ENCODE measurements at places on chromosomes 6 and 20.
A peak's percentile ranks its signal among the peaks of the same experiment; 100 is the strongest.

DNA sequence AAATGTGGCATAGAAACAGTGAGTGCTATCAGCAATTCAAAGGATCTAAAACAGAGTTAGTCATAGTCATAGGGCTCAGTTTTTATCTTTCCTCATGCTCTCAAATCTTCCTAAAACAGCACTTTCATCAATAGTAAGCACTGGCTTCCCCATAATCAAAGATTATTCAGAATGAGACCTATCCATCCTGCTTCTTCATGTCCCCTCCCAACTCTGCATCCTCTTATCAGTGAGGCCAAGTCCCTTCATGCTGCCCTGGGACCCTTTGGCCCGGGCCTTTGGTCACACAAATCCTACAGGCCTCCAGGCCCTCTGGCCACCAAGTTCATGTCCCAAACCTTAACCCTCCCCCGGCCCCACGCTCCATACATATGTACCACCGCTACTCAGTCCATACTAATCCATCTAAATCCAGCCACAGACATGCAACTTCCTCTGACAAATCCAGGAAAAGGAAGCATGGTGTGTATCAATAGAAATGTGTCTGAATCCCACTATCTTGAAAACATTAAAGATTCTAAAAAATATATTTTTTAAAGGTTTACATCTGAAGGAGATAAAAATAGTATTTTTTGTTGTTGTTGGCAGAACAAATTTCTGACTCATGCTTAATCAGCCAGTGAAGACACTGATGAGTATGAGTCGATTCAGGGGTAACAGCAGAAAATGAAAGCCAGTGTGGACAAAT lies 143.5 kb downstream of the PDE7B start:
- DNase-seq, result no peak

- no peak for DNase-seq
Observed at GRCh38 chr6:165545806-165546205, 117.2 kb downstream of the PDE10A start.

DNA sequence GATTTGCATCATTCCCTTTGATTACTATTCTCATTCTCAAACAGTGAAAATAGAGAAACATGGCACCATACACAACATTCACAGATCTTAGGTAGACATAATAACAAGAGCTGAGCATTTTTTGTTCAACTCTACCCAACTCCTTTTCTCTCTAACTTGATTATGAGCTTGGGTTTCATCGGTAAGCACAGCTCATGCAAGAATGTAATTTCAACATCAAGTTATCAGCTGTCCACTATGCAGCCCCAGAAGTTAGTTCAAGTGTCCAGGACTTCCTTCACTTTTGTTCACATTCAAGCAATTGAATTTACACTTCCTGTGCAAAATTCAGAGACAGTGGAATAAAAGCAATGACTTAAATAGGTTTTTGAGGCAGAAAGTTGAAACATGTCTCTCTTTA lies 297.7 kb upstream of the SASH1 start:
- no peak for DNase-seq

DNA sequence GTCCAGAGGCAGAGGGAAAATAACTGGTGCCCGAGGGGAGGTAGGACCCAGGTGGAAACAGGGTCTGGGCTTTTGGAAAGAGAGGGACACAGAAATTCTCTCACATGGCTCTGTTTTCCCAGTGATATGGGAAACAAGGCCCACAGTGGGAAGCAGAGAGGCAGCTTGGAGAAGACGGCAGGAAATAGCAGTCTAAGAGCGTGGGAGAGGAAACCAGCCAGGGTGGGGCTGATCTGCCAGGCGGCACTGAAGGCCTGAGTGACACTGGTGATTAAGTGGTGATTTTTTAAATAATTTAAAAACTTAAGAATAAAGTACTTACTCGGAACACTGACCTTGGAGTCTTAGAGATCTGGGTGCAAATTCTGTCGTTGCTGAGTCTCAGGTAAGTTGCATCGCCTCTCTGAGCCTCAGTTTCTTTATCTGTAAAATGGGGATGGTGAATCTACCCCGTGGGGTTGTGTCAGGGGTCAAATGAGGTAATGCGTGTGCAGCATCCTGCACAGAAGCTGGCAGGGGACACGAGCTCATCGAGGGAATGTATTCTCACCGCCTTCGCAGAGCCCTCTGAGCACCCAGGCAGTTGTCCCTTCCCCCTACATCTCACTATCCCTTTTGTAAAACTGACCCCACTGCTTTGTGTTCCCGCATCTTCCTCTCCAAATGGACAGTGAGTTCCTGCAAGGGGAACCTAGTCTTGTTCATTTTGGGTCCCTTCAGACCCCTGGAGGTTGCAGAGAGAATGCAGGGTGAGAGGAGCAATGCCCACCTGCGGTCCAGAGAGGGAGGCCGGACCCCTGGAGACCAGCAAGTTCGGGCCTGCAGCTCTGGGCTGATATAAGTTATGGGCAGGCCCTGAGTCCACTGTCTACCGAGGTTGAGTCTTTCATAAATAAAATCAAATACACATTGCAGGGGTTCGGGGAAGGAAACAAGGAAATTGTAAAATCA lies 228.6 kb upstream of the PMEPA1 start:
- DNase-seq, result no peak

DNA sequence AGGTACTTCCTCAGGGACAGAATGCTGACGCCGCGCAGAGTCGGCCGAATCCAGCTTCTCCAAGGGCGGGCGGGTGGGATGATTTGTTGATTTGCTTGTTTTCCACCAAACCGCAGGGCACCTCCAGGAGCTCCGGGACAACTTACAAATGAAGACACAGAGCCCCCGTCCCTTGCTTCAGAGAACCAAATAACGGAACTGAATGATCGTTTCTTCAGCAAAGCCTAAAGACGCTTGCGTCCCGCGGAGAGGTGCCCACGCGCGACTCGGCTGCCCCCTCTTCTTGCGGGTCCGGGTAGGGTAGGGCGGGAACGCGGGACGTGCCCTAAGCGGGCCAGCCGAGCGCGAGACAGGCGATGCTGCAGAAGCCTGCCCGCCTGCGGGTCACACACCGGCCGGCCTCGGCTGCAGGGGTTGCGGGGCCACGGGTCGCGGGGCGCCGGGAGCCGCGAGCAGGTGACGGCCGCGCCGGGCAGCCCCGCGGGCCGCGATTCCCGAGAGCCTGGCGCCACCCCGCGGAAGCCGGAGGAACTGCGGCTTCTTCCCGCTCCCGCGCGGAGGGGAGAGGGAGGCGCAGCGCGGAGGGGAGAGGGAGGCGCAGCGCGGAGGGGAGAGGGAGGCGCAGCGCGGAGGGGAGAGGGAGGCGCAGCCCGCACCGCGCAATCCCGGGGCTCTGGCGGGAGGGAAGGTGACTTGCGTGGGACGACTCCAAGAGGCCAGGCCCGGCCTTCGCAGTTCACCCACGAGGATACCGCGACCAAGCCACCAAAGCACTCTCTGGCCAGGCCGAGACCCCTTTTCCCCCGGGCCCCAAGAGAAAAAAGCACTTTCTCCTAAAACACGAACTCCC lies 7.7 kb upstream of the FOXF2 start:
- DNase-seq, result peak; percentile 34

- DNase-seq, result no peak
Observed at GRCh38 chr6:154942770-154943169, 52.3 kb upstream of the TIAM2 start.

Measured in NCI-H1436 (cell line).